Ascending aorta (tissue), 2 donors: ENCODE measurements at places on chromosomes 1 and 21. TPM values are rescaled to one million over a fixed set of nuclear protein-coding genes. Genes with fewer than 3 reads are reported as not detected.

DNAI4 gene
- not detected for total RNA-seq

NCSTN gene
- total RNA-seq, result 141 TPM

CAPZB gene
- 102 TPM for total RNA-seq

TNNI3K gene
- total RNA-seq, result 3.9 TPM

HES2 gene
- total RNA-seq, result not detected

NPHS2 gene
- not detected for total RNA-seq

RAB3B gene
- not detected for total RNA-seq

RHBDL2 gene
- total RNA-seq, result not detected

- H3K4me1 ChIP-seq, result no peaks in the 10 kb centered on the region
- no peak overlapping the region for H3K27ac ChIP-seq
- H3K27me3 ChIP-seq, result no peaks in the 10 kb centered on the region
- no peaks in the 10 kb centered on the region for H3K36me3 ChIP-seq
Observed at GRCh38 chr1:29550119-29550841, 314.0 kb downstream of the PTPRU start.

- peaks cover 9% of the 10 kb centered on the region for H3K4me1 ChIP-seq
- no peaks in the 10 kb centered on the region for H3K27me3 ChIP-seq
- peaks cover 13% of the 10 kb centered on the region for H3K36me3 ChIP-seq
- DNase-seq, result no peak
- no peak overlapping the region for H3K4me3 ChIP-seq
Observed at GRCh38 chr1:39737546-39738169, 1.0 kb upstream of the PPIE start.

DNA sequence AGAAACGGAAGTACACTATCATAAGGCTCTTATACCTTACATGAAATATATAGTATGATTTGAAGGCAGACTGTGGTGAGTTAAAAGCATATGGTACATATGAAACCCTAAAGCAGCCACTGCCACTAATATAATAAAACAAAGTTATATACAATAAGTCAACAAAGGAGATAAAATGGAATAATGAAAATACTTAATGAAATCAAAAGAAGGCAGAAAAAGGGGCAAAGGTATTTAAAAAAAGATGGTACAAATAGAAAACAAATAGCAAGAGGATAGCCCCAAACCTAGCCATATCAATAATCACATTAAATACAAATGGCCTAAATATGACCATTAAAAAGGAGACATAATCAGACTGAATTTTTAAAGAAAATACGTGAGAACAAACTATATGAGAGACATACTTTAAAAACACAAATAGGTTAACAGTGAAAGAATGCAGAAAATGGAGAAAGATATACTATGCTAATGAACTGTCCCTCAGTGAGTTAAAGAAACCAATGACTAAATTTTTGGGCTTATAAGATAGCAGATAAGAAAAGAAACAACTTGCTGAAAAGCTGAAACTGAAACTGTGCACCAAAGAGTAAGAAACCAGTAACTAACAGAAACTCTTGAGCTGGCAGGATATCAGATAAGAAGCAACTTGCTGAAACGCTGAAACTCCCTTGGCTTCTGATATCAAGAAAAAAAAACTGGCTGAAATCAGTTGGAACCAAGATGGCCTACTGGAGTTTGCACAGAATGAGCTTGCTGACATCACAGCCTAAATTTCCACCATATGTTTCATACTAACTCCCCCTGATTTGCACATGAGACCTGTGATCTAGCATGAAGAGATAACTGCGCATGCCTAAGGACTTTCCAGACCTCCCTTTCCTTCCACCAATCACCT is 44.3 kb upstream of the IL10 start:
- no peak overlapping the region for H3K4me3 ChIP-seq
- H3K36me3 ChIP-seq, result no peaks in the 10 kb centered on the region
- H3K27me3 ChIP-seq, result no peaks in the 10 kb centered on the region
- no peak overlapping the region for H3K27ac ChIP-seq
- H3K4me1 ChIP-seq, result no peaks in the 10 kb centered on the region

DNA sequence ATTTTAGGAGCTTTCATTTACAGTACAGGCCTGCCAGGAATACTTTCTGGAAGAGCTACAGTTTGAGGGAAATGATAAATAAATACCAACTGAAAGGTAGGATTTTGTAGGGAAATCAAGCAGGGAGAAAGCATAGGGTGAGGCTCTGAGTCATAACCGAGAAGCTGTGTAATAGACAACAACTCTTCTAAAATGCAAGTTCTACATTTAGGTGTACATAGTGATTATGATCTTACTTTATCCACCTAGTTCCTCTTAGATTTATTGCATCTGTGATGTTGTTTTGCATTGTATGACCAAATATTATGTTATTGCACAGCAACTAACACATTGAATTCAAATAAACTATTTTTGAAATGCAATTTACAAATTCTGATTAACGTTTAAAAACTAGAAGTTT is 819.3 kb downstream of the PLA2G4A start:
- H3K4me1 ChIP-seq, result no peaks in the 10 kb centered on the region
- H3K4me3 ChIP-seq, result no peak overlapping the region
- DNase-seq, result no peak
- no peak overlapping the region for H3K27ac ChIP-seq

DNA sequence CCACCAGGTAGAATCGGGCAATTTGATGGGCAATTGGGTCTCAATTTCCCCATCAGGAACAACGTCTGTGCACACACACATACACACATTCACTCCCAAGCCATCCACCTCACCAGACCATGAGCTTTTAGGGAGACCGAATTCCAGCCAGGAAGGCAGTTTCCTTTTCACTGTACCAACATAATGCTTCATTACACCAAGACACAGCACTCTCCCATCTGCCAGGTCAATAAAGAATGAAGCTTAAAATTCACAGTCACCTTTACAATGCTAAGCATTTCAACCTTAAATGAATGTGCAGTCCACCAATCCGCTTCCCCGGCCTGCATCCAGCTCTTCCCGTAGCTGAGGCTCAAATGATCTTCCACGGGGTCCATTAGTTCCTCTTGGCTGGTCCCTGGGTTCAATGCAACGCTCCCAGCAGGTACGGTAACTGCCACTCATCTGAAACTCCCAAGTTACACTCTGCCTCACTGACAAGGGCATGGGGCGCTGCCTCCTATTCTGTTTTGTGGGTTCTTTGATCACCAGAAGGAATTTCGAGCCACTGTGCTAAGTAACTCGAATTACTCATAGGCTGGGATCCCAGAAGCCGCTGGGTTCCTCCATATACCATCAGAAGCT is 105.0 kb downstream of the SIM2 start:
- H3K4me3 ChIP-seq, result no peak overlapping the region
- no peaks in the 10 kb centered on the region for H3K36me3 ChIP-seq
- H3K27ac ChIP-seq, result no peak overlapping the region

DNA sequence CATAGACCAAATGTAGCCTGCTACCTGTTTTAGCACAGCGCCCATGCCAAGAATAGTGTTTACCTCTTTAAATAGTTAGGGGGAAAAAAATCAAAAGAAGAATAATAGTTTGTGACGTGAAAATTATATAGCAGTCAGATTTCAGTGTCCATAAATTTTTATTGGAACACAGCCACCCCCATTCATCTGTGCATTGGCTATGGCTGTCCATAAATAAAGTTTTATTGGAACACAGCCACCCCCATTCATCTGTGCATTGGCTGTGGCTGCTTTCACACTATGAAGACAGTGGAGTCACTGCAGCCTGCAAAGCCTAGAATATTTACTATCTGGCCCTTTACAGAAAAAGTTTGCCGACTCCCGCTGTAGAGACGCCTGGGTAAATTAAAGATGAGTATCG is 20.9 kb downstream of the EPHX1 start:
- no peaks in the 10 kb centered on the region for H3K27me3 ChIP-seq
- no peak overlapping the region for H3K4me3 ChIP-seq
- DNase-seq, result no peak
- H3K4me1 ChIP-seq, result peaks cover 16% of the 10 kb centered on the region

GRCh38 chr1:205190845-205191577 is 20.5 kb downstream of the DSTYK start:
- DNase-seq, result no peak
- no peak overlapping the region for H3K4me3 ChIP-seq
- no peaks in the 10 kb centered on the region for H3K4me1 ChIP-seq
- no peaks in the 10 kb centered on the region for H3K27me3 ChIP-seq
- H3K36me3 ChIP-seq, result no peaks in the 10 kb centered on the region

GRCh38 chr1:30817077-30817438 is 59.5 kb upstream of the LAPTM5 start:
- no peaks in the 10 kb centered on the region for H3K27me3 ChIP-seq
- H3K4me1 ChIP-seq, result no peaks in the 10 kb centered on the region
- no peak overlapping the region for H3K4me3 ChIP-seq

- no peak overlapping the region for H3K4me3 ChIP-seq
- H3K27me3 ChIP-seq, result no peaks in the 10 kb centered on the region
- H3K27ac ChIP-seq, result no peak overlapping the region
Observed at GRCh38 chr1:158932171-158932570, 819 bp downstream of the PYHIN1 start.

DNA sequence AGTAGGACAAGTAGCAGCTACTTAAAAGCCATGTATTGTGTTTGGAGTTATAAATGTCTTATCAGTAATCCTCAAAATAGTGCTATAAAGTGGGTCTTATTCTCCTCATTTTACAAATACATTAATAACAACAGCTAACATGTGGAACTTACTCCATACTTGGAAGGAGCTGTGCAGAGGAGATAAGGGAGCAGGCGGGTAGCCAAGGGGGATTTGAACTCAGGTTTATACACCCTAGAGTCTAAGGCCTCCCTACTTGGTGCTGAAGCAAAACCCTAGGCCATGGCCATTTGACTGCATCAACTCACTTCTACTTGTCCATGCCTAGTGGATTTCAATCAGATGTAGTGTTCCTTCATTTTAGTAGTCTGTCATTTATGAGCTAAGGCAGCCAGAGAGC is 72.1 kb downstream of the LMO4 start:
- no peaks in the 10 kb centered on the region for H3K36me3 ChIP-seq
- no peaks in the 10 kb centered on the region for H3K27me3 ChIP-seq
- H3K27ac ChIP-seq, result no peak overlapping the region
- H3K4me3 ChIP-seq, result no peak overlapping the region

- peaks cover 37% of the 10 kb centered on the region for H3K36me3 ChIP-seq
- no peaks in the 10 kb centered on the region for H3K27me3 ChIP-seq
Observed at GRCh38 chr1:52899445-52899894, 22.1 kb downstream of the ECHDC2 start.
